ENCODE measurements at places on chromosomes 12 and 14. TPM values are rescaled to one million over a fixed set of nuclear protein-coding genes. Genes with fewer than 3 reads are reported as not detected.
A peak's percentile ranks its signal among the peaks of the same experiment; 100 is the strongest.

- DNase-seq: no peak
These were observed 46.9 kb upstream of the FRS2 start for GRCh38 chr12:69423037-69423905.

The FAIM2 gene
- total RNA-seq: 2.8 TPM

The KCNA5 gene
- total RNA-seq: 1.7 TPM

DNA sequence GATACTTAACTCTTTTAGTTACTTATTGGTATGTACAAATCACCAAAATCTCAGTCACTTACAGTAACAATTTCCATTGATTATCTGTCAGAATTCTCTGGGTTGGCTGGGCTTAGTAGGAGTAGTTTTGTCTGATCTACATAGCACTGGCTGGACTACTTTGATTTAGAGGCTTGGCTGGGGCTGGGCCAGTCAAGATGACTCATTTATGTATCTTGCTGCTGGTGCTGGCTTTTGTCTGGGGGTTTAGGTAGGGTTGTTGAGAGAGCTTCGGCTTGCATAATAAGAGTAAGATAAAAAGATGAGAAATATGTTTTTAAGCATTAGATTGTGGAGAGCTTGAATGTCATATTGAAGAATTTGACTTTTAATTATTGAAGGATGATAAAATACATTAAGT is 1093.7 kb downstream of the SLC6A15 start:
- DNase-seq: no peak

DNA sequence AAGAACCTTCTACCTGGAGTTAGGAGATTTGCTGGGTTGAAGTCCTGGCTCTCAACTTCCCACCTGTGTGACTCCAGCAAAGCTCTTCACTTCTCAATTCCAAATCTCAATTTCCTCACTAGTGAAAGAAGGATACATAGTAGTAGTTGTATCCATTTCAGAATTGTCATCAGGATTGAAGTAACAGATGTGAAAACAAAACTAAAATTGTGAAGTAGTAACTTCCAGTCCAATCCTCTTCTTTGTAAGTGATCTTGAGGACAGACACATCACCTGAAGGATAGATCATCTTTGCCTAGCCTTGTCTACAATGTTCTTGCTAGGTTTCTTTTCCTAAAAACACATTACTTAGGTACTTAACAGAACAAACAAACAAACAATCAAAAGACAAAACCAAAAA is 1.2 kb upstream of the LRRK2 start:
- DNase-seq: no peak

GRCh38 chr12:113684908-113685782 is 213.5 kb upstream of the LHX5 start:
- DNase-seq: no peak

DNA sequence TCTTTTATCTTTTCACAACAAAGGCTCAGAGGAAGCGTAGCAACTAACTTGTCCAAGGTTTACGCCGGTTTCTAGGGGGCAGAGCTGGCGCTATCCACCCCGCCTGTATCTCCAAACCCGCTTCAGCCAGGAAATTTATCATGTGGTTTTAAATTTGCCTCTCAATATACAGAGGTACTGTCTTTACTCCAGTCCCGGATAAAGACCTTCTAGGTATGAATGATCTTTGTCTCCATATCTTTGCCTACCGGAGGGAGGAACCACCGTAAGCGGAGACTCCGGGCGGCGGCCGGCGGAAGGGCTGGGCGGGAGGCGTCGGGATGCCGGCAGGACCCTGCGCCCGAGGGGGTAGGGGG is 693 bp upstream of the RIMKLB start:
- no peak for DNase-seq

The LRRK2 gene
- 11.6 TPM for total RNA-seq

The ARHGAP9 gene
- total RNA-seq: 11.7 TPM

DNA sequence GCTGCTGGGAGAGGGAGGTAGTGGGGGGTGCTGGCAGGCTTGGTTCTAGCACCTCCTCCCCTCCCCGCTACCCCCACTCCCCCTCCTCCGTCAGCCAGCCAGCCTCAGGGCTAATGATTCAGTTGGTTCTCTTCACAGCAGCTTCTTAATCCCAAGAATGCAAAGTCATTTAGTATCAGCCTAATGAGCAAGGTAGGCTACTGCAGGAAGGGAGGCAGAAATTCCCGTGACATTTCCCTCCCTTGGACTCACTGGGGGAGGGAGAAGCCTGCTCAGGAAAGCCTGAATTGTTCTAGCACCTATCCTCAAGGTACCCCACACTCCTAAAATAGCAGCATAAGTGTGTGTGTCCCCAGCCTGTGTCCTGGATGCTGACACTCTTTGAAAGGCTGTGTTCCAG is 29.8 kb downstream of the ITPK1 start:
- DNase-seq: no peak

- no peak for DNase-seq
These were observed 93.9 kb downstream of the TBC1D30 start for GRCh38 chr12:64918344-64918743.

GRCh38 chr12:111556676-111557075 is 42.4 kb downstream of the ATXN2 start:
- DNase-seq: no peak

- no peak for DNase-seq
These were observed 828.3 kb downstream of the VRK1 start for GRCh38 chr14:97625477-97625876.

The COX8C gene
- total RNA-seq: not detected

DNA sequence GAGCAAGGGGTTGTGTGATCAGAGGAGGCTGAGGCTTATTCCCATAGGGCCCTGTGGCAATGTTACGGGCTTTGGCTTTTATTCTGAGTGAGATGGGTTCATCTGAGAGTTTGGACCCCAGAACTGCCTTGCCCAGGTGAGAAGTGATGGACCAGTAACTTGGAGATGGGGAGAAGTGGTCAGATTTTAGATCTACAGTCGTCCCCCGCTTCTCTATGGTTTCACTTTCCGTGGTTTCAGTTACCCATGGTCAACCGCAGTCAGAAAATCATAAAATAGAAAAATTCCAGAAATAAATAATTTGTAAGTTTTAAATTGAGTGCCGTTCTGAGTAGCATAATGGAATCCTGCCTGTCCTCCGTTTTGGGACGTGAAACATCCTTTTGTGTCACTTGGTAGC is 40.2 kb upstream of the PPP1CC start:
- no peak for DNase-seq

GRCh38 chr14:67533754-67534085 is 630 bp downstream of the PLEKHH1 start:
- DNase-seq: peak; percentile 36

DNA sequence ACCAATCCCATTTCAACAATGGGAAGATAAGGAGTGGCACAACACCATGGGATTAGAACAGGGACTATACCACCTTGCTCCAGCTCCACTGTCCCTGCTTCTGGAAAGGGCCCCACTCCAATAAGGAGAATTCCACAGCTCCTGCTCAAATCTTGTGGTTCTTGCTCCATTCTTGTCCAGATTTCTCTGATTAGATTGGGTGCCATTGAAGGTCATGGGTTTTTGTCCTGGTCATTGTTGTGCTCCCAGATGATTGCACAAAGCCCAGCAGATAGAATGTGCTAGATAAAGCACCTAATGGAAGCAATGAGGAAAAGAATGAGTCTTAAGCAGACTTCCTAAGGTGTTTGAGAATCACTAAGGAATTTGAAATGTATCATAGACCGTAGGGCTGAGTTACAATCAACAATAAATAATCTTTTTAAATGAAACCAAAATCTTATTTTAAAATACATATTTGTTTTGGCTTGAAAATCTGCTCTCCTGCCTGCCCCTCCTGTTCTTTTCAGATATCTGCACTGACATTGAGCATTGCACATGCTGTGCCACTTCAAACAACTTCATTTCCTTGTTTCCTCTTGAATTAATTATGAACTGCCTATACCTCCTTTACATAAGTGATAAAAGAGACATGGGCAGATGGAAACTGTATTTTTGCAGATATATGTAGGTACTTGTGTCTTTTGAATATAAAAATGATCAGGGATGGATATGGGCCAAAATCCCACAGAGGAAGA is 115.9 kb downstream of the FGD4 start:
- DNase-seq: no peak

- no peak for DNase-seq
These were observed 33.2 kb downstream of the KCNMB4 start for GRCh38 chr12:70399311-70399710.

DNA sequence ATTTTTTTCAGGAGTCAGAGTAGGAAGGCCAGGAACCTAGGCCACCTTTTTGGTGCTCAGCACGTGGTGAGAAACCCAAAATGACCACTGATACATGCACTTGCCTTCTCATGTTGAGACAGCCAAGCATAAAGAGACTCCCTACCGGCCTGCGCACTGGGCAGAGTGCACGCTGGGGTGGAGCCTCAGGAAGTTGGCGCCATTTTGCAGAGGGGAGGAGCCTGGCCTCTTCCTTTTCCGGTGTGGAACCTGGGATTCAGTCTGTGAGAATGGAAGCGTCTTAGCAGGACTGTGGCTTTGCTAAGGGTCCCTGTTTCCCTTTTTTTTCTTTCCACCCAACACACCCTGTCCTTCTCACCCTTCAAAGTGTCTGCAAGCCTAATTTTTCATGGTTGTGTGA is 62.9 kb upstream of the RTRAF start:
- DNase-seq: no peak

The KIF5A gene
- 1.6 TPM for total RNA-seq

The EMC9 gene
- not detected for total RNA-seq

DNA sequence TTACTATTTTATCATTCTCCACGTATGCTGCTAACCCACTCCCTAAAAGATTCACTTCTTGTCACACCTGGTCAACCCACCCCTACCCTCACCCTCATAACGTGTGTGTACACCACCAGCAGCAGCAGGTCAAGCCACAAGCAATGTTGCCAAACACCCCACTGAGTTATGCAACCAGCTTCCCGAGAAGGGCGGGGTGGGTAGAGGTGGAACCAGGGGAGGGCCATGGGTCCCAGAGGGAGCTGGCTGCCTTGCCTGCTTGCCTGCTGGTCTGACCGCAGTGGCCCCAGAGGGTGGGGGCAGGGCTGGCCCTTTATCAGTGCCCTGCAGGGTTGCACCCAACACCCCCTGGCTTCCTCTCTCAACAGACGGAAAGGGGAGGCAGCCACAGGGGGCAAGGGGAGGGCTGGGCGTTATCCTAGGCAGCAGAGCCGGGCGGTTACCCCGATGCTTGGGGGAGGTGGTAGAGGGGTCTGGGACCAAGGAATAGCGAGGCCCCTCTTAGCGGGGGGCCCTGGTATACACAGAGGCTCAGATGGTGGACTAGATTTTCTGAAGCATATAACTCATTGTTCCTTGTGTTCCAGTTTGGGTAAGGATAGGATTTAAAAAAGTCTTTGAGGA is 3.5 kb upstream of the NFE2 start:
- peak; percentile 69 for DNase-seq

The TAC3 gene
- 9.2 TPM for total RNA-seq

DNA sequence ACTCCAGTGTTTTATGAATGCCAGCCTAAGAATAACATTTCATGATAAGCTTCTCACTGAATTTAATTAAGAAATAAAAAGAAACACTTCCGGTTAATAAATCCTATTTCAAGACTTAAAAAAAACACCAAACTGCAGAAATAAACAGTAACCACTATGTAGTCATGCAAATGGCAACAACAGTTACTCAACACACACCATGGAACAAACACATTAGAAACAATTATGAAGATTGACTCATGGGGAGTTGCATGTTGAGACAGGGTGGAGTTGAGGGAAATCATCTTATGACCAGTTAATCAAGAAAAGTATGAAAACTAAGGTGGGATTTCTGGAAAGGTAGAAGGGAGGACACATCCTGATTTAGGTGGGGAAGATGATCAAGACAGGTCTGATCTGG is 52.7 kb downstream of the PLBD1 start:
- no peak for DNase-seq

GRCh38 chr12:123269395-123269892 is 2.2 kb downstream of the CDK2AP1 start:
- DNase-seq: peak; percentile 63

The SLC38A4 gene
- total RNA-seq: 10.0 TPM

- DNase-seq: no peak
These were observed 87.6 kb upstream of the PRB2 start for GRCh38 chr12:11482955-11483354.

DNA sequence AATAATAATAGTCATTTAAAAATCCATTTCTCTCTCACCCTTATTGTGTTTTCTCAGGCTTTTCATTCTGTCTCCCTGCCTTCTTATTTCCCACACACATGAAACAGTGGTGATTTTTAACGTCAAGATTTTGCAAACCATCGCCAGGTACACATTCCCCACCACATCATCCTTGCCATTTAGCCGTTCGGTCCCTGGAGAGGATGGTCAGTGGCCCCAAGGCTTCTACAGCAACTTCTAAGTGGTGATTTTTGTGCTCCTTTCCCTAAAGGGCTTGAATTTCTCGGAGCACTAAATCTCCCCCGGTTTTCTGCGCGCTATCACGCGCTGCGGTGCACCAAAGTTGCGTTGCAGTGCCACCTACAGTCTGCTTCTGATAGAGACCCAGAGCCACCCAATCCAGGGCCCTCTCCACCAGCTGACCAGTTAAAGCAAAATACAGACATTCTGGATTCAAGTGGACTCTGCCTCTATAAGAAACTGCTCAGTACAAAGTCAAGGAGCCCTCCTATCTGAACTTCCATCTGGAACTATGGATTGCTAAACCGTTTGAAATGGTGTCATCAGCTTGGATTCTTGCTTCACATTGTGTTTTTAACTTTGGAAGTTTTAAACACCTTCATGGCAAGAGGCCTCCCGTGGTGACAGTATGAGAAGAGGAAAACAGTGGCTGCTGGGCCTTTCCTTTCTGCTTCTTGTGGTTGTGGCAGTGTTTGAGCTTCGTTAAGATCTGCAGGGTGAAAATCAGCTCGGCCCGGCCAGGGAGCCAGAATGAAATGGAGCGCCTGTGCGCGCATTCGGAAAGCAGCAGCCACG is 234.0 kb downstream of the SPTSSA start:
- DNase-seq: peak; percentile 66

- DNase-seq: peak; percentile 57
These were observed 76.0 kb downstream of the VCPKMT start for GRCh38 chr14:50040401-50040775.

The LRP1-AS gene
- not detected for total RNA-seq

DNA sequence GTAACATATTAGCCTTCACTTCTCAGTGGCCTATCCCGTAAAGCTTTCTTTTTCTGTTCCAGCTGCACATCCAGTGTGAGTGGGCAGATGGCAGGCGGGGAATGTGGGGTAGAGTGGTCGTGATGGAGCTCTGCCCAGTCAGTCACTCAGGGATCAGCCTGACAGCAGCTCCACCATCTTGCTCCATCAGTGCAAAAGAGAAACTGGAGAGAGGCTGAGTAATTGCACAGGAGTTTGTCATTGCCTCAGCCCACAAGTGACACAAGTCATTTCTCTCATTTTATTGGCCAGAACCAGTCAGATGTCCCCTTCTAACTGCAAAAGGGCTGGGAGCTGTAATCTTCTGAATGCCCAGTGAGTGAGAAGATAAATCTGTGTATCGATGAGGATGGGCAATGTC is 66.5 kb downstream of the ATP23 start:
- DNase-seq: no peak

DNA sequence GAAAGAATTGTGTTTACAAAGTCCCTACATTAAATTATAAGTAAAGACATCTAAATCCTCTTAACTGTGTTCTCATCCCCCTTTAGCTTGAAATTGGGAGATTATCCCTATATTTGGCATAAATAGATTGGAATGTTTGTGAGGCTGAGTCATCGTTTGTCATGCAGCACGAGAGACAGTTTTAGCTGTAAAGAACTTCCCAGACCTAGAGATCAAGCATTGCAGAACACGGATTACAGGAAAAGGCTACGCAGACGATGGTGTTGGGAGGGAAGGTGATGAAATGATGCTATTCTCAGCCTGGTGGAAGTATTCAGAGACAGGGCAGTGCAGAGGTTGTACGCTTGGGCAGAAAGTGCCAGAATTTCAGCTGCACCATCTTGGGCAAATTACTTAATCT is 93.8 kb downstream of the PTPRB start:
- no peak for DNase-seq

GRCh38 chr12:115763982-115764621 is 513.4 kb downstream of the MED13L start:
- DNase-seq: no peak

The CYP27B1 gene
- total RNA-seq: 2.3 TPM

All from transverse colon (tissue), 4 donors.